NCI-H1092 treated with DMSO at 0.1 percent for 48 hours (cell line): ENCODE measurements at places on chromosomes 7 and 10.

- no peak for DNase-seq
Observed at GRCh38 chr7:86765931-86766330, 122.2 kb downstream of the GRM3 start.

DNA sequence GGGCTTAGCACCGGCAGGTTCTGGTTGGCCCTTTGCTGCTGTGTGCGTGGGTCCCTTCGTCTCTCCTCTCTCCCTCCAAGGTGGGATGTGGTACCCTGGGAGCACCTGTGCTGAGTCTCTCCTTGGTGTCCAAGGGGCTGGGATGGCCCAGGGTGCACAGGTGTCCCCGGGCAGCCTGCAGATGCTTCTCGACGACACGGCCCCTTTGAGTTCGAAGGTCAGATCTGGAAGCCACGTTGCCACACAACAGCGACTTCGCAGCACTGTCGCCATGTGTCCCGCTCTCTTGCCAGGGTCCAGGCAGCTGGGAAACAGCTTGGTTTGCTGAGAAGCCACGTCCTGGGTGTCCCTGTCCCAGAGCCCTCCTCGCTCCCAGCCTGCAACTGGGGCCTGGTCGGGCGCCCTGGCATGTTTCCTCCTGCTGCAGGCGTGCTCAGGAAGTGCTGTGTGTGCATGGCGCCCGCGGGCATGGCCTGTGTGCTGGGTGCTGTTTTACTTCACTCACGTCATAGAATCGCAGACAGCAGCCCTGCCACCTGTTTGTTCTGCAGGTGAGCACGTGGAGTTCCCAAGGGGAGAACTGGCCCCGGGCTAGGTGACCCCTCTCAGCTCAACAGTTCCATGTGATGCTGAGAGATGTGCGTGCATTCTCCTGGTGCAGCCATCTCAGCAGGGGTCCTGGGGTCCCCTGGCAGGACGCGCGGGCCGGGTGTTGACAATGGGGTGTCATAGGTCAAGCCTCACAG, 70.9 kb downstream of the DNAJB6 start:
- DNase-seq, result no peak

DNA sequence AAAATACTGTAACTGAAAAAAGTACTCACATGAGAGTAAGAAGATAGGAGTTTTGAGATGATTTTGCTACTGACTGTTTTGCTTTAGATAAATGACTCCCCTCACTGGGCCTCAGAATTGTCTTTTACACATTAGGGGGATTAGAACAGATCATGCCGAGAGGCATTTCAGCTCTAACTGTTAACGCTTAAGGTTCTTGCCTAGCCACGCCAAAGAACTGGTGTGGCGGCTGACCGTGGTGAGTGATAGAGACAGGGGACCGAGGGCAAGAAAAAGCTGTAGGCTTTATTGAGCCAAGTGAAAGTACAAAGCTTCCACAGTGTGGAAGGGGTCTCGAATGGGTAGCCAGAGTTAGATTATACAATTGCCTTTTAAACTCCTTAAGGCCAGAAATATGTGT, 368.5 kb upstream of the MYO3A start:
- no peak for DNase-seq

DNA sequence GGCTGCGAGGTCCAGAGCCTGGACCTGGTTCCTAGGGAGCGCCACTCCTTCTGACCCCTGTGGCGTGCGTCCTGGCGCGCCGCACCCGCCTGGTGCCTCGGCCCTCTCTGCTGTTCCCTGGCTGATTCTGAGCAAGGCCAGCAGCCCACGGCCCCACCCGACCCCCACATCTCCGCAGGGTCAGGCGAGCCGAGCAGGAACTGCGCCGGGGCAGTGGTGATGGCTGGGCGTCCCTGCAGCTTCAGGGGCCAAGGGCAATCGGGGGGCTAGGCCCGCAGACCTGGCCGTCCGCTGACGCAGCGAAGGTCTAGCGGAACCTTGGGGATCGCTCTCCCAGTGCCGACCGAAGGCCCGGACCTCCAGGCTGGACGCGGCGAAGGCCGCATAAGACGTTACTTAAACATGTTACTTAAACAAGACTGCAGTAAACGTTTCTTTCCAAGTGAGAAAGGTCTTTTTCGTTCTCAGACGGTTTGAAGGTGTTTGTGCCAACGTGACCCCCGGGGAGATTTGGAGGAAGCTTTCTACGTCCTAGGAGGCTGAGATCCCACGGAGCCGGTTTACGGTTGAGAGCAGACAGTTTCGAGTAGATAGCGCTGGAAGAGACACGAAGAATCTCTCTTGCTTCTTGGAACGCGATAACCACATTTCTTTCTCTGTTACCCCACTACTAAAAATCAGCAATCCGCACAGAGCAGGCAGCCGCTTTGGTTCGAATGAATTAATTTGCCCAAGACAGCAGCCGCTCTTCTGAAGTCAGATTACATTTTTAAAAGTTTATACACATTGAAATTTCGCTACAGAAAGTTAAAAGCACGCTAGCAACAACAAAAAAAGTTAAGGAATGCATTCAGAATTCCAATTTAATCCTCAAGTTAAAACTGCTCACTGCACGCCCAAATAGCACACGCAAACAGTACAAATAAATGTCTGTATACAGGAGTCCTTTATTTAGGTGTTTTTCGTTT, 4.9 kb upstream of the NKX2-3 start:
- DNase-seq, result no peak

DNA sequence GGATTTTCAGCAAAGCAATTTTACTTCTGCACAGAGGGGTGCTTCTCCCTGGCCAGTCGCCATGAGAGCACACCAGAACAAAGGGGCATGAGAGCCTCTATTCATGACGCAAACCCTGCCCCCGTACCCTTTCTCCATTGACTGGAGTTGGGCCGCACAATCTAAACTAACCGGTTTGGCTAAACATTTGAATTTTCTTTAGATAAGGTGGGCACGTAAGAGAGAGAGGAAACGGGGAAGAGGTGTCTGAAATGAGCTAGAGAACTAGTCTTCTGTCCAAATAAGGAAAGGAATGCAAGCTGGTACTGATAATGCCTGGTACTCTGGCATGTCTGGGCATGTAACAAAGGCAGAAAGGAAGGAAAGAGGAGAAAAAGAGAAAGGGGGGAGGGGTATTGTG, 13.2 kb upstream of the SCIN start:
- DNase-seq, result no peak

- no peak for DNase-seq
Observed at GRCh38 chr7:120732256-120732655, 125.7 kb downstream of the TSPAN12 start.

- no peak for DNase-seq
Observed at GRCh38 chr7:151777908-151778670, 98.8 kb downstream of the PRKAG2 start.

GRCh38 chr10:69324583-69324982, 46.3 kb downstream of the HK1 start:
- no peak for DNase-seq

GRCh38 chr7:71472962-71473361, 341.0 kb downstream of the GALNT17 start:
- DNase-seq, result no peak

- no peak for DNase-seq
Observed at GRCh38 chr10:101562231-101562630, 25.8 kb downstream of the POLL start.

DNA sequence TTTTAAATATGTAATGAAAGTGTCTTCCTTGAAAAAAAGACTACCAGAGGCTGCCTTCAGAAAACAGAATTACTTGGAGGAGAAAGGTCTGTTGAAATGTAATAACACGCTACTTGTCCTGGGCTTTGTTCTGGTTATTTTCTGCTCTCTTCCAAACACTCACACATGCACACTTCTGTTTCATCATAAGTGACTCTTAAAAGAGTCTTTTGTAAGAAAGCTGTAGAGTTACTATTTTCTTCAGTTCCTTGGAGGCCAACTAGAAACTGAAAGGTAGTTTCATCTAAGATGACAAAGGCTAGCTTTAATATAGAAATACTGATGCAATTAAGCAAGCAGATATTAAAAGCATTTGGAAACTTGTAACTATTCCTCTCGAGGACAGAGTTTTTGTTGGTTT, 39.1 kb downstream of the TASOR2 start:
- no peak for DNase-seq

DNA sequence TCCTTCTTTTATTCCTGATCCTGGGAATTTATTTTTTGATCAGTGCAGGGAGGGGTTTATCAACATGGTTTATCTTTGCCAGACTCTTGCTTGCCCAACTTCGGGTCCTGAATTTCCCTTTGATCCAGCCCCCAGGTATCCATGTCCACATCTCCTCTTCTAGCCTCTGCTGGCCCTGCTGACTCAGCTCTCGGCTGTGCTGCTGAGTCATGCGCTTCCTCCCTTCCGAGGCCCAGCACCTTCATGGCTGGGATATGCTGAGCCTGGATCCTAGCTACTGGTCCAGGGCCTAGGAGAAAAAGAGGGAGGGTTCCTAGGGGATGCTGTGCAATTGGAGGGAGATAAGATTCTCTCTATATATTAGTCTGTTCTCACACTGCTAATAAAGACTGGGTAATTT, 380.7 kb upstream of the SHH start:
- DNase-seq, result no peak

- no peak for DNase-seq
Observed at GRCh38 chr7:24464861-24465260, 108.4 kb upstream of the PALS2 start.

DNA sequence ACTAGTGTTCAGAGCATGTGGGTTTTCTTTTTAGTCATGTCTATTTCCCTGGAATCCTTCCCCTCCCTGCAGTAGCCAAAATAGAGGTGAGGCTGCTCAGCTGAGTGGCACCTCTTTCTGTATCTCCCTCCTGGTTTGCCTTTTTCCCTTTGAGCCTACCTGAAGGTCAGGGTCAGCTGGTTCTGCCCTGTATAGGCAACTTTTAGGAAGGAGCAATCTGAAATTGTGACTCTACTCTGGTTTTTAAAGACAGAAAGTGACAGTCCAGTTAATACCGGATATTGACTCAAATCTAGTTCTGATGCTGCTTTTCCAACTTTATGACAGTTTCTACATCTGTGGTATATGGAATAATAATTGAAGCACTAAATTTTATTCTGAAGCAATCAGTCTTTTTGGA, 26.0 kb downstream of the CCM2 start:
- DNase-seq, result no peak

GRCh38 chr10:71046747-71047146, 158.4 kb upstream of the PCBD1 start:
- DNase-seq, result no peak

DNA sequence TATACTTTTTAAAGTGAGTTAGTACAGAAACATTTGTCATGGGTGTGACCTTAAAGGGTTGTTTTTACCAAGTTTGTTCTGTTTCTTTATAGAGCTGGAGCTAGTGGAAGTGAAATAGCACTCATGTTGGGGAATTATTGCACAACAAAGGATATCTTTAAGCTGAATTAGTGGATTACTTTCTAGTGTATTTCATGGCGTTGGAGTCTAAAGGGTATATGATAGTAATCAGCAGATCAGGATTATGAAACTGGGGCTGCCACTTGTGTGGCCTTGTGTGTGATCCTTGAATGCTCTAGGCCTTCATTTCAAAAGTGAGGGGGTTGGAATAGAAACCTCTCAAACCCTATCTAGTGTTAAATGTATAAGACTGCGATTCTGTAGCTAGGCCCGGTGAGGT, 123.6 kb downstream of the LYZL1 start:
- DNase-seq, result no peak

DNA sequence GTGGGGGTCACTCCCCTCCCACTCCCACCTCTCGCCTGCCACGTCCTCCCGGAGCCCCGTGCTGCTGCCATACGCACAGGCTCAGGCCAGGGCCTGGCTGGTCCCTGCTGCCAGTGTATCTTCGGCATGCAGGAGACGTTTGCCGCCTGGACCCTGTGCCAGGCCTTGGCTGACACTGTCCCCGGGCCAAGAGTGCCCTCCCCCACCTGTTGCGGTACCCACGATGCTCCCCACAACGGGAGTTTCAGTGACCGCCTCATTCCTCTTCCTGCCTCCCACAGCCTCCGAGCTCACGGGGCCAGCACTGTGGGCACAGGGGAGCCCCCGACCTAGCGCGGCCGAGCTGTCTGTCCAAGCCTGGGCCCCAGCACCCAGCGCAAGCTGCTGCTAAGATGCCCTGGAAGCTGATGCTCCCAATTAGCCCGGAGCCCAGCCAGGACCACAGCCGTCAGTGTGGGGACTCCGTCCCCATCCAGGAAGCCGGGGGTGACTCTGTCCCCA, 7.4 kb downstream of the TTYH3 start:
- DNase-seq, result no peak
